ENCODE measurements at places on chromosomes 2 and 18.

DNA sequence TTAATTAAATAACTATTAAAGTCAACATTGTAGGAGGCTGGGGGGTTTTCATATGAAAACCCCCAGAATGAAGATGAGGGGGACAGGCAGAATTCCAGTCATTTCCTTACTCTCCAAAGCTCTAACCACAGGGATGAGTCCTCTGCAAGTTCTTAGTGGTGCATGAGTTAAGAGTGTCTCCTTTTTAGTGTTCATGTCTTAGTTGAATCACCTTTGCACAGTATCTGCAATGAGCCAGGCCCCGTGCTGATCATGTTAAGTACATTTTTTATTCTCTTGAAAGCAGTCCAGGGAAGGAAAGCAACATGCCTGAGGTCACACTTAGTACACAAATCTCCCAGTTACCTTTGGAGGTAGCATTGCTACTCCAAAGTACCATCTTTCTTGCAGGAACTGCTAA is 25.7 kb upstream of the MSGN1 start:
- DNase-seq = no peak

DNA sequence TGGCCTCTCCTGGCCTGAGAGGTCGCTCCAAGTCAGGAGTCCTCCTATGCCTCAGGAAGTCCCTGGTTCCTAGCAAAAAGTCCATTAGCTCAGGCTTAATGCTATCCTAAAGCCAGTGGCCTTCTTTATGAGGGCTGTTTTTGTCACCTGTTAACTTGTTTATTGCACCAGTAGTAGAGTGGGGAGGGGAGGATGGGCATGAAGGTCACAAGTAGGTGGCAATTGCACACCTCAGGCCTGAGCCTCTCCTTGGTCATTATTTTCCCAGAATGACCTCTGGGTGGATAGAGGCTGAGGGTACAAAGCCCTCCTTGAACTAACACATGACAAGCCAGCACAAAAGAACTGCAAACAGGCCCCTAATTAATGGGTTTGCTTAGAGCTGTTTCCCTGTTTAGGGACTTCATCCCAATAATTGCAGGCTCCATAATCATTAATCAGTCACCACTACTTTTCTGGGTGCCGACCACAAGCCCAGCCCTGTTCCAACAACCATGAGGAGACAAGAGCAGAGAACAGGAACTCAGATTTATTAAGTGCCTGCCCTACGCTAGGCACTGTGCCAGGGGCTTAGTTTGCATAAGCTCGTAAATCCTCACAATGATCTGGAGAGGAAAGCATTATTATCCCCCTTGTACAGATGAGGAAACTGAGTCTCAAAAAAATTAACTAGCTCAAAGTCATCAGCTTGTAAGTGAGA is 123.0 kb upstream of the PKDCC start:
- no peak for DNase-seq

- no peak for DNase-seq
These were observed 83.9 kb downstream of the INHBB start for GRCh38 chr2:120429586-120430500.

- no peak for DNase-seq
These were observed 297.7 kb upstream of the SALL3 start for GRCh38 chr18:78681934-78682333.

DNA sequence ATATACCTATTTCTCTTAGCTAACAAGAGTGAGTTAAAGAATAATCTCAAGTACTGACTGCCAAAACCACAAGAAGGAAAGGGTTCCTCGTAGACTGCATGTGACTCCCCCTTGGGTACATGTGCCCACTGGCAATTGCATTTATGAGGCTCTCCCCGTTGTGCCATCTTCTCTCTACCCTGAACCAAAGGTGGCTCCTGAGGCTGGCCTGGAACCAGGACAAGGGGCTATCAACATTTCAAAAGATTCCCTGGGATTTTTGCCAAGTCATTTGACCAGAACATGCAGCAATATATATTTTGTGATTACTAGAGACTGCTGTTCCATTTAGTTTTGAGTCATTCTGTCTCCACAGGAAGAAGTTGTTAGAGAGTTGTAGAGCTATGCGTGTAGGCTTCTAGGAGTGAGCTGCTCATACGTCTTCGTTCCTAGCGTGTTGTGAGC is 45.8 kb downstream of the LAMA3 start:
- no peak for DNase-seq

DNA sequence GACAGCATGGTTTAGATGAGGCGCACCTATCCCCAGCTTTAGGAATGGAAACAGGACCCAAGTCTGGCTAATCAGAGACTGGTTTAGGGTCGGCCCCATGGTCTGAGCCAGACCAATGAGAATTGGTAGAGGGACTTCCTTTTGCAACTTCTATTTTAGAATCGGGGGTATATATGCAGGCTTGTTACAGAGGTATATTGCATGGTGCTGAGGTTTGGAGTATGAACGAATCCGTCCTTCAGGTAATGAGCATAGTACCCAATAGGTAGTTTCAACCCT is 1.5 kb upstream of the BOLA3 start:
- no peak for DNase-seq

GRCh38 chr2:187050409-187050998 is 201.5 kb upstream of the ZSWIM2 start:
- no peak for DNase-seq

- DNase-seq = no peak
These were observed 43.4 kb upstream of the HAAO start for GRCh38 chr2:42835577-42836371.

GRCh38 chr2:186913870-186914269 is 64.9 kb upstream of the ZSWIM2 start:
- no peak for DNase-seq

DNA sequence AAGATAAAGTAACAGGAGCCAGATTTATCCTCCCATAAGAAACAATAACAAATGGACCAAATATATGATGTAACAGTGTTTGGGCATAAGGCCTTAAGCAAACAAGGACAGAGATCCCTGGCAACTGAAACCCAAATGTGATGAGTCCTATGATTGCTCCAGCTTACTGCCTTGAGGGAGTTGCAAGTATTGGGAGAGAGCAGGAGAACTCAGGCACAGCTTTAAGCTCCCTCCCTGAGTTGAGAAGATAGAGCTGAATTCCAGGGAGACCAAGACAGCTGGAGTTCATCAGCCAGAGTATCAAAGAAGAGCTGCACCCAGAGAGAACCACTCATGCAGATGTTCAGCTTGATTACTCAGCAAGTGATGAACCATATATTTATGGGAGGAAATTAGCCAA is 814.5 kb upstream of the RAB6C start:
- DNase-seq = no peak

GRCh38 chr2:50727636-50728339 is 304.1 kb downstream of the NRXN1 start:
- DNase-seq = no peak

- DNase-seq = no peak
These were observed 408.5 kb downstream of the ZEB2 start for GRCh38 chr2:144111437-144111836.

- DNase-seq = no peak
These were observed 487.4 kb downstream of the EIPR1 start for GRCh38 chr2:2890246-2890645.

DNA sequence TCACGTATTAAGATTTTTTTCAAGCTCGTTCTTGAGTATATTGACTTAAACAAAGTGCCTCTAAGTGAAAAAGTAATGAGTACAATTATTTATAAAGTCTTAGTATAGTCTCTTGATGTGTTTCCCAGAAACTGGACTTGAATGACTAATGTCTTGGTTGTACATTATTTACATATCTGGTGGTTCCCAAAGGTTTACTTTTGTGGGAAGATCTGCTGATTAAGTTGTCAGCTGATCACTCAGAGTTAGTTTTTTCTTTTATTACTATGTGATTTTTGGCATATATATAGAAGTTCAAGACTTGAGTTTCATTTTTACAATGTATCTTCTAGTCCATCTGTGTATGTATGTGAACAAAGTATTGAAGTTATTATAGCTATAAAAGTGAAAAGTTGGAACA is 29.5 kb downstream of the RNF144A start:
- no peak for DNase-seq

DNA sequence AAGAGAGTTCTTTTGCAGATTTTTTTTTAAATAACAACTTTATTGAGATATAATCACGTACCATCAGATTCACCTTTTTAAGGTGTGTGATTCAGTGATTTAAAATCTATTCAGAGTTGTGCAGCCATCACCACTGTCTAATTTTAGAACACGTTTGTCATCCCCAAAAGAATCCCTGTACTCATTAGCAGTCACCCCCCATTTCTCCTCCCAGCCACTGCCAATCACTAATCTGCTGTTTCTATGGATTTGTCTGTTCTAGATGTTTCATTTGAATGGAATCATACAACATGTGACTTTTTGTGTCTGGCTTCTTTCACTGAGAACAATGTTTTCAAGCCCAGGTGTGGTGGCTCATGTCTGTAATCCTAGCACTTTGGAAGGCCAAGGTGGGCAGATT is 55.4 kb upstream of the RAPH1 start:
- no peak for DNase-seq

DNA sequence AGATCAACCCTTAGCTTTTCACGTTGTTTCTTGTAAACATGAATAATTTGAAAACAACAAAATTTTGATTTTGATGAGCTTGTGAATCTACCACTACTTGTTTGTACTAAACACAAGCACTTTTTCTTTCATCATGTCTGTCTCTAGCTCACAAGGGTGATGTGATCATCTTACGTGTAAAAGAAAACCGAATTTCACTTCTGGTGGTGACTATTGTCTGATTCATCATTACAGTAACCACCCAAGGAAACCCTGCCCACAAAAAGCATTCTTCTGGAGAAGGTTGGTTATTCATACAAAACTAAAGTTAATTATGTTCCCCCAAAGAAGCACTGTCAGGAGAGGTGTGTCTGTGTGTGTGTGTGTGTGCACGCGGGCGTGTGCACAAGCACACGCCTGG is 285.4 kb downstream of the ZNF516 start:
- DNase-seq = no peak
